ENCODE measurements at places on chromosomes 16 and 17.

DNA sequence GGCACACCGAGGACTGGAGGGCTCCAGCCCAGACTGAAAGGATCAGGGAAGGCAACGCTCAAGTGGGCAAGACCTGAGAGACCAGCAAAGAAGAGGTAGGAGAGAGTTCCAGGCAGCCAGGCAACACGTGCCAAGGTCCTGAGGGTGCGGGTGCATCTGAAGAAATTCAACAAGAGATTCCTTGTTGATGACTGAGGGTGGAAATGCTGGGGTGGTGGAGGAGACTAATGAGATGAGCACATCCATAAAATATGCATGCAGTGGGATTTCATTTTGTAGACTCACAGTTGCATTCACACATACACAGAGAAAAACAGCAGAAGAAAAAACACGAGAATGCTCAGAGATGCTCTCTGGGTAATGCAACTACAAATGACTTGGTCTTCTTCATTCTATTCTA, 154.8 kb upstream of the FOXF1 start:
- peak; percentile 86 for DNase-seq

- no peak for DNase-seq
Measured at GRCh38 chr16:83456934-83457333, 350.8 kb upstream of the HSBP1 start.

DNA sequence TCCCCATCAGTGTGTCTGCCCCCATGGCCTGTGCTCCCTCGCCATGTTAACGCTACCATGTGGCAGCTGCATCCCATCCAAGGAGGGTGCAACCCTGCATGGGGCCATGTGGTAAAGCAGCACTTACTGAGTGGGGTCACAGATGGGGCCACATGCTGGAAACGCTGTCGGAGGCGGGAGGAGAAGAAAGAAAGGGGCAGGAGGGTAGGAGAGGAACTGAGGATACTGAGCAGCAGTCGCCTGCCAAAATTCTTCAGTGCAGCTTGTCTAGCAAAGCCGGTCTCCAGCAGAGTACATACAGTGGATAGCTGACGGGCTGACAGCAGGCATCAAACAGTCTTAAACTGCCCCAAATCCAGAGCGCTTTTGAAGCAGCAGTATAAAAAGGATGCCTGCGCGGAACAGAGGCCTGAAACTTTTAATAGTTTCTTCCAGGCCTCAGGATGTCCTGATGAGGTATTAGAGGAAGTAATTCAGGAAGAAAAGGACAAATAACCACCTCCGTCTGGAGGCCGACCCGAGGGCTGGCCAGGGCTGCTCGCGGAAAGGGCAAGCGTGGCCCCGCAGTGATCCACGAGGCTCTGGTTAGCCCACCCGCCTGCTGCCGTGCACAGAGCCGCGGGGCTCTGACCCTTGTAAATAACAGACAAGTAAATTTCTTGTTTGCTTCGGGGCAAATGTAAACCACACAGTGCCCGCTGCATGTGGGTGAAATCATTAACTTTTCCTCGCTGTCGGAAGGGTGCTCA, 149.0 kb downstream of the CCDC182 start:
- no peak for DNase-seq

DNA sequence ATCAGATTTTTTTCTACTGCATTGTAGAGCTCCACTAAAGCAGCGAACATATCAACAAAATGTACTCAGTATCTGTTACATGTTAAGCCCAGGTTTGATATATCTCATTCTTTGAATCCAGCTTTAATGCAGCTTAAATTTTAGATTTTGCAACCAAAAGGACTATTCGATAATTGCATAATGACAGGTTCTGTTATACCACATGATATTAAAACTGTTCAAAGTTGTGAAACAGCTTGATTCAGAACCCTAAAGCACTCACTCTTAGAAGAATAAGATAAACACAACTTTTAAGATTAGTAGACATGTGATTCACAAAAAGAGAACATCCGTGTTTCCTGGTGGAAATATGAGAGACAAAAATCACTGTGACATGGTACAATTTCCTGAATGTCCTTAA, 427.9 kb downstream of the CDH11 start:
- no peak for DNase-seq

- no peak for DNase-seq
Measured at GRCh38 chr16:46763147-46763546, 15.0 kb upstream of the MYLK3 start.

GRCh38 chr17:57877803-57878377, 28.0 kb upstream of the MRPS23 start:
- no peak for DNase-seq

DNA sequence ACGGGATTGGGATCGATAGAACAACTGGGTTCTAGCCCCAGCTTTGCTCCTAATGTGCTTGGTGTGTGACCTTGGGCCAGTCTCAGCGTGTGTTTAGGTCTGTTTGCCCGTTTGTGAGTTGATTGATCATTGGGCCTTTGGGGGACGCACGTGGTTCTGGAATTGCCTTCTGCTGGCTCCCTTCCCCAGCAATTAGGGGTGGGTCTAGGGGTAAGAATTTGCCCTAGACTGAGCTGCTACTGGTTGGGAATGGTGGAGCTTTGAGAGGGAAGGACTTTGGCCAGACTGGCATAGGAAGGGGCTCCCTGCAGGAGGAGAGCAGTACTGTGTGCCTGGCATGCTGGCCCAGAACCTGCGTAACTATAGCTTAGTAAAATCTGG, 1.5 kb downstream of the SPNS2 start:
- no peak for DNase-seq

- no peak for DNase-seq
Measured at GRCh38 chr16:88194397-88195268, 188.1 kb upstream of the ZNF469 start.

Measured in BJ (cell line).